ENCODE measurements at places on chromosomes 16 and 17. TPM values are rescaled to one million over a fixed set of nuclear protein-coding genes. Genes with fewer than 3 reads are reported as not detected.

Gene TBC1D3
- total RNA-seq, result not detected

Gene PRSS8
- total RNA-seq, result 59.2 TPM

Gene CTRL
- total RNA-seq, result 0.23 TPM

Gene ACSM2B
- total RNA-seq, result not detected

Gene HEATR9
- total RNA-seq, result not detected

Gene CD300H
- total RNA-seq, result not detected

Gene FNDC8
- total RNA-seq, result not detected

Gene ABCC12
- not detected for total RNA-seq

Gene KRTAP2-2
- total RNA-seq, result not detected

Gene TMC8
- not detected for total RNA-seq

Gene GPR139
- not detected for total RNA-seq

Gene TBC1D16
- 20.1 TPM for total RNA-seq

Gene ABCA9
- 0.15 TPM for total RNA-seq

Gene EVPLL
- not detected for total RNA-seq

Gene ITGAD
- not detected for total RNA-seq

Gene MRTFB
- total RNA-seq, result 6.2 TPM

Gene CTRB2
- not detected for total RNA-seq

Gene OR1F1
- not detected for total RNA-seq

Gene TAT
- not detected for total RNA-seq

Gene ZG16
- not detected for total RNA-seq

Gene CASKIN2
- 9.5 TPM for total RNA-seq

Gene KARS1
- 260 TPM for total RNA-seq

Gene TRPV2
- not detected for total RNA-seq

Gene ASPA
- not detected for total RNA-seq

Gene PRAC2
- total RNA-seq, result not detected

Gene MT1G
- 14.0 TPM for total RNA-seq

Gene MVD
- total RNA-seq, result 238 TPM

Gene NPTX1
- total RNA-seq, result 0.08 TPM

Gene GPR142
- not detected for total RNA-seq

Gene TM4SF5
- total RNA-seq, result not detected

Gene SRP68
- 38.8 TPM for total RNA-seq

Gene TMEM238L
- not detected for total RNA-seq

Gene IGF2BP1
- not detected for total RNA-seq

Gene ZNF624
- total RNA-seq, result 1.6 TPM

Gene SLC9A5
- 1.2 TPM for total RNA-seq

Gene SLFN12L
- not detected for total RNA-seq

Gene DPEP3
- total RNA-seq, result not detected

Gene NPB
- 3.4 TPM for total RNA-seq

Gene THUMPD1
- total RNA-seq, result 32.6 TPM

All from hair follicular keratinocyte (primary cell).